Stimulated activated CD4-positive, alpha-beta T cell treated with anti-CD3 and anti-CD28 coated beads, Interleukin-12 subunit alpha, Interleukin-12 subunit beta, amount 100 ng/mL, for 48 hours (primary cell): ENCODE measurements at places on chromosomes 7 and 10.

DNA sequence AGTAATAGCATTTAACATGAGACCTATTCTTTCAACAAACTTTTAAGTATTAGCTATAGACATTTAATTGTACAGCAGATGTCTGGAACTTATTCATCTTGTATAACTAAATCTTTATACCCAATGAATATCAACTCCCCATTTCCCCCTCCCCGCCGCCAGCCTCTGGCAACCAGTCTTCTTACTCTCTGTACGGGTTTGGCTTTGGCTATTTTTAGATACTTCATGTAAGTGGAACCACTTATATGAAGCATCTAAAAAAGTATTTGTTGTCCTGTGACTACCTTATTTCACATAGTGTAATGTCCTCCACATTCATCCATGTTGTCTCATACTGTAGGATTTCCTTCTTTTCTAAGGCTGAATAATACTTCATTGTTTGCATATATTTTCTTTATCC lies 60.8 kb downstream of the RAB18 start:
- no peak for DNase-seq

- no peak for DNase-seq
Measured at GRCh38 chr10:69503896-69504265, 52.6 kb downstream of the TSPAN15 start.

DNA sequence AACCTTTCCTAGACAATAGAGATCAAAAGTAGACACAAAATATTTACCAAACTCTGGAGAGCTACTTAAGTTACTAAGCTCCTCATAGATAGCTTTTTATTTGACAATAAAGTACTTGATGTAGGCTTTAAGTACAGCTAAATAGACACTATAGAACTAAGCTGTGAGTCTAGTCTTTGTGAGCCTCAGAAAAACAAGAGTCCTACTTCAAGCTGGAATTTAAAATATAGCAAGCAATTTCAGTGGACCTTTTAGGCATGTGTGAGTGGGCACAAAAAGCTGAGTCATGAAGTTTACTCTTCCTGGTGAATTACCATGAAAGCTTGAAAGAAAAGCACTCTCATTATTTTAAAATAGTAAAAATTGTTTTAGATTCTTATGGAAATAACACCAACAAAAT lies 76.1 kb downstream of the ADD3 start:
- no peak for DNase-seq

GRCh38 chr10:91035650-91036292 lies 114.9 kb upstream of the ANKRD1 start:
- DNase-seq = no peak

- no peak for DNase-seq
Measured at GRCh38 chr10:102780527-102780808, 36.7 kb downstream of the WBP1L start.

- DNase-seq = no peak
Measured at GRCh38 chr10:19818876-19819275, 2.6 kb downstream of the PLXDC2 start.
